ENCODE measurements at places on chromosomes 5 and 9.

DNA sequence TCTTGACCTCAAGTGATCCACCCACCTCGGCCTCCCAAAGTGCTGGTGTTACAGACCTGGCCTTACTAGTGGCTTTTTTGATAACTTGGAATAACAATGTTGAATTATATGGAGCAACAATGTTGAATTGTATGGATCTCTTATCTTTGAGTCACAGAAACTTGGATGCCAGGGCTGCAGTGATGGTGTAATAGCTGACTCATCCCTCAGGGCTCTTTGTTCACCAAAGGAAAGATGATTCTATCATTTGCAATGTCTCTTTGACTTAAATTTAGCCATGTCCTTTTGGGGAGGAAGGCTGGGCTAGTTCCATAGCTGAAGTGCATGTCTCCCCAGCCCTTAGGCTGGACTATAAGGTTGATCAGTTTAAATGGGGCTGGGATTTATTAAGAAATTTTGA, 172.3 kb downstream of the PDZD2 start:
- no peak for DNase-seq

- DNase-seq: no peak
These were observed 153.3 kb downstream of the AUH start for GRCh38 chr9:91208419-91208745.

GRCh38 chr5:35302544-35302943, 72.3 kb upstream of the PRLR start:
- DNase-seq: no peak

DNA sequence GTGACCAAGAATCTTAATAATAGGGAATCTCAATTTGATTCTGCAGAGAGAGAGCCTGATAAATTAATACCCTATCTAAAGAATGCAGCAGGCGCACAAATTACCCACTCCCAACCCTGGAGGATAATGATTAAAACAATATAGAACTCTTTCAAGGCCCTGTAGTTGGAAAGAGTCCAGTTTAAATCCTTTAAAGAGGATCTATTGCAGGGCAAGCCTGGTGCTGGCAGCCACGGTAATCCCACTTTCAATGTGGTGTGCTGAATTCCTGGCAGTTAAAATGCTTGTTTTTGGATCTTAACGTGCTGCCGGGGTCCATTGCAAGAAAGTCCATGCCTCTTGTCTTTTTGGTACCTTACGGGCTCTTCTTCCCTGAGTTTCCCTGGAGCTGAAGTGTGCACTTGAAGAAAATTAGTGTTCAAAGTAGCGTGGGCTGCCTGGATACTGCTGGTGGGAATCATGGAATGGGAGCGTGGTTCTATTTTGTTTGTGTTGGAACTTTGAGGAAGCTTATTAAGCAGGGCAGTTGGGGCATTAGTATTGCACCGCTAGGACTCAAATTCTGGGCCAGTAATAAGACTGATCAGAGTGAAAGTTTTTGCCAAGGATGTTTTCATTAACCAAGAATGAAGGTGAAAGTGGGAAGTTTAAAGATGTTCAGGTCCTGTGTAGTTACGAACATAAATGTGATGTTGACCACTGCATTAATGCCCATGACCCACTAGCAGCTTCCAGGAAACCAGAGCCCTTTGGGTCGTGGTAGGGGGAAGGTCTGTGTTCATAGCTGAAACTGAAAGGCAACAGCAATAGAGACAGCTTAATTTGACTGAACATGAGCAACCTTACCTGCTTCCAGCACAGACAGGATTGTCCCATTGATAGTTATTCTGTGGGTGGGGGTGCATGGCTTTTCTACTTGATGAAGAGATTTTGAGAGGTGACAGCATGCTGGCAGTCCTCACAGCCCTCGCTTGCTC, 20.8 kb downstream of the MARCHF6 start:
- DNase-seq: no peak

DNA sequence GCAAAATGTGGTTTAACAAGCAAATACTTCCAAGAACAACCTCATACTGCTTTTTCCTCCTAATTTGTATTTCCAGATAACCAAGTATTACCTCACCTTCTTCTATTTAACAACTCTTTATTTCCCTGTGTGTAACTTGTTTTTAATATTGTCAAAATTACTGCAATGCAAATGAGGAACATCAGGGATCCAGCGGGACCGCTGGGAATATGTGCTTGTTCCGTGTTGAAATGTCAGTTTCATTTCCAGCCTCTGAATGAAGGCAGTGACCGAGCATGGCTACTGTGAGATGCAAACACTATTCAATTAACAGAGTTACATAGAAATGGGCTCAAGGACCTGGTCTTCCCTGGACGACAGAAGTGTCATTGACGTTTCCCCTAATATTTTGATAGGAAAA, 110.8 kb upstream of the CTSL start:
- DNase-seq: no peak

DNA sequence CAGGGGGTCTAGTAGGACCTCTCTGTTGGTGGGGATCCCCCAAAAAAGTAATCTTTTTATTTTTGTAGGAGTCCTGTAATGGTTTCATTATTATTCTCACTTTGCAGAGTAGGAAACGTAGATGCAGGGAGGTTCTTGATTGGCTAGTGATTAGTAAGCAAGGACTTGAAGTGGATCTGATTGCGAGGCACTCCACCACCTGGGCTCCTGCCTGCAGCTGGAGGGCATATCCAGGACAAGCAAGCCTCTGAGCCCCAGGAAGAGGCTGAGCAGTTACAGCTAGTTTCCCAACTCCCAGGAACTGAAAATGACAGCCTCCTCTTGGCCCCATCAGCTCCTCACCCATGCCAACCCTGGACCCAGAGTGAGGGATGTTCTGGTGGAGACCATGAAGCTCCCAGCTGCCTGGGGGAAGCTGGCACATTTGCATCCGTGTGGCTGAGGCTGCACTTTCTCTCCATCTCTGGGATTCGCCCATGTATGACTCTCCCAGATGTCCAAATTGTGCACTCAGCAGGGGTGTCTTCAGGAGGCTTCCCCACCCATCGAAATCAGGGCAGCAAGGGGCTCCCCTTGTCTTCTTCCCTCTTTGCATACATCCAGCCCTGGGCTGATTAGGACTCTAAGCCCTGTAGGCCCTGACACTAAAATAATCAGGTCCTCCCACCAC, 10.2 kb downstream of the KCNIP1 start:
- DNase-seq: no peak

- DNase-seq: no peak
These were observed 76.2 kb upstream of the IL6ST start for GRCh38 chr5:56070851-56071465.

DNA sequence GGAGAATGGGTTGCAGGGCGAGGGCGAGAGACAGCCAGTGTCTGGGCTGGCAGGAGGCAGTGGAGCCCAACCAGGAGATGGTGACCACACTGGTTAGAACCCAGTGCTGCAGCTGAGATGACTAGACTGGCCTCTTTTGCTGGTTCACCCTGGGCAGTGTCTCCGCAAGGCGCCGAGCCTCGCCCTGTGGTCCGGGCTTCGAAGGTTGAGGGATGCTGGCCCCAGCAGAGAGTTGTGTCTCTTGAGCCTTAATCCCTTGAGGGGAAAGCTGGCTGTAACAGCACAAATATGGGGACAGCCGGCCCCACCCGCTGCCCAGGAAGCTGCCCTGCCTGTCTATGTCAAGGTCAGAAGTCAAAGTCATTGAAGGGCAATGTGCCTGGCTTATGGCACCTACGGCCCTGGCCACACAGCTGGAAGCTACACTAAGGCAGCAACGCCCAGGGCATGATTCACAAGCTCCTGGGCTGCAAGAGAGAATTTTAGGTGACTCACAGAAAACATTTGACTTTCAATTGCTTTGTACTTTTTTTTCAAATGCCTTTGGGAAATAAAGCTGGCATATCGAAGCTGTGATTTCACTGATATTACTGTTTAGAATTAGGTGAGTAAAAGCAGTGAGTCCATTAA, 33.3 kb downstream of the NKX2-5 start:
- DNase-seq: no peak

DNA sequence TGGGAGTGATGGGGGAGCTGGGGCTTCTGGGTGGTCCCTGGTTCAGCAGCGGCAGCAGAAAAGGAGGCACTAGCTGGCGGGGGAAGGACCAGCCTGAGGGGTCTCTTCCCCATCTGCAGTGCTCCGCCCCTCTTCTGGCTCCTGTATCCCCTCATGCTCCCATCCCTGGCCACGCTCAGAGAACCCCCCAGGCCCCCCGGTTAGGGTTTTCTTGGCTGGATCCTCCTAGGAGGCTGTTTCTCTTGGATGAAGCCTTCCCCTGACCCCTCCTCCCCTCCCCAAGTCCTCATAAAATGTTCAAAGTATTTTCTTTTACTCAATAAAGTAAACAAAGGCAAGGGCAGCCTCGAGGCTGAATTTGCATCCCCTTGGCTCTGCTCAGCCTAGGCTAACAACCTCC, 60.8 kb downstream of the FGF18 start:
- no peak for DNase-seq

DNA sequence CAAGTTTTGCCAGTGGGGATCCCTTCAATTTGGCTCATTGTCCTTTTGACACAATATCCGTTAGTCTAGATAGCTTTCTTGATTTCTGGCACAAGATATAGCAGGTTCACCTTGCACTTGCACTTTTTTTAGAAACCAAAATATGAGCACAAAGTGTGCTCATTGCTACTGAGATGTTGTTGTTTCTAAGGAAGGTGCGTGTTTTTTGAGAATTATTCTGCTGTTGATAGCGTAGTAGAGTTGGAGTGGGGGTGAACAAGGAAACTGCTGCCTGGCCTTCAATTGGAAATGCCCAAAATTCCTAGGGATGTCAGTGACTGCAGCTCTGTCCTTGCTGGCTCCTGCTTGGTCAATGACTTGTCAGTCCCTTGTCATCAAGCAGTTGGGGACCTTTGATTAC, 73.3 kb downstream of the TLE4 start:
- DNase-seq: no peak

GRCh38 chr9:13929013-13929412, 384.9 kb downstream of the NFIB start:
- DNase-seq: no peak

DNA sequence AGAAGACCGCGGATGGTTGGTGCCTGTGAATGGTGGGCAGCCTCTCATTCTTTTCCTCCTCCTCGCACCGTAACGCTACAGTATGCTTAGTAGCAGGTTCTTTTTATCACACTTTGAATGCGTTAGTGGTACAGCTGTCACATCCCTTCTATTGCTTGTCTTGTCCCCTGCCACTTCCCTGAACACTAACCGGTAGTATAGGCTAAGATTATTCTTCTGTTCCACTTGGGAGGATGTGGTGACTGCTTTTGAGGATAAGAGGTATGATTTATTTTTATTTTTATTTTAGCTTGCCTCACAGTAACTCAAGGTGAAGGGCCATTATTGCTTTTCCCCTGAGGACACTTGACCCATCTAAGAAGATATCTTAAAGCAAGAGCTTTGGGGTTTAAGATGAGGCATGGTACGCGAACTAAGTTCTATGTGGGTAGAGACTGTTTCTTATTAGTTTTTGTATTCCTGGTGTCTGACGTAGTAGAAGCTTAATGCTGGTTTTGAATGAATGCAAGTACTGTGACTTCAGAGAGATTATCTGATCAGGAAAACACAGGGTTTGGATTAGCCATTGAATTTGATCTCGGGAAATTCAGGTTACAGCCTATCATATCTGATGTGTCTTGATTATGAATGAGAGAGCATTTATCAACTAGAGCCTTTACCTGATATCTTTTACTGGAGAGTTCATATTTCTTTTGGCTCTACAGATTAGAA, 951 bp downstream of the UNC13B start:
- no peak for DNase-seq

DNA sequence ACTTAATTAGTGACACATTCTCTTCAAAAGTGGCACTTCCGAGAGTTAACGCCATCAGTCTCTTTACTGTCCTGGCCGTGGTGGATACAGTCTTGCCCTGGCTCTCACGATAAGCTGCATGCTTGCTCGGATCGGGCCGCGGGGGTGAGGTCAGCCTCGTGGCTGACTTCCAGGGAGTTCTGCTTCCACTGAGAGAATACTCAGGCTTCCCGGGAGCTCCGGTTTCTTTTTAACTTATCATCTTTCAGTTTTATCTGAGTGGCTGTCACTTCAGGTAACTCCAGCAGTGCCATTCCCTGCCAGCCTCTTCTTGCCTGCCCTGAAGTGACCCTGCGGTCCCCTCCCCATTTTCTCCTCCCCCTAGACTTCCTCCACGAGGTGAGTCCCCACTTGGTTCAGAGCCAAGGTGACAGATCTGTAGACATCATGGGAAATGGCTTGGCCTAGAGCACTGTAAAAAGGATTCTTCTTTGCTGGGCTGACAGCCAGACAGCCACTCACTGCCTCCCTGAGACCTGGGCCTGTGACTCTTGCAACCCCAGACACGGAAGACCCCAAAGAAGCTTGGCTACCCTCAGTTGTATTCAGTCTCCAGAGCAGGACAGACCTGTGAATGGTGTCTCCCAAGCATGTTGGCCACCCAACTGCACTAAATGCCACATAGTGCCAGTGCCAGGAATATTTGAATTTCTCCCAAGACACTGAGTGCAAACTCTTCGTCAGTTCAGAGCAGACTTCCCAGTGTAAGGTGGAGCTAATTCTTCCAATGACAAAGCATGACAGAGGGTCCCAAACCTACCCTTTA, 95.1 kb downstream of the DAPK1 start:
- no peak for DNase-seq

- DNase-seq: peak; percentile 76
These were observed 87.1 kb downstream of the SEMA4D start for GRCh38 chr9:89410641-89411350.

DNA sequence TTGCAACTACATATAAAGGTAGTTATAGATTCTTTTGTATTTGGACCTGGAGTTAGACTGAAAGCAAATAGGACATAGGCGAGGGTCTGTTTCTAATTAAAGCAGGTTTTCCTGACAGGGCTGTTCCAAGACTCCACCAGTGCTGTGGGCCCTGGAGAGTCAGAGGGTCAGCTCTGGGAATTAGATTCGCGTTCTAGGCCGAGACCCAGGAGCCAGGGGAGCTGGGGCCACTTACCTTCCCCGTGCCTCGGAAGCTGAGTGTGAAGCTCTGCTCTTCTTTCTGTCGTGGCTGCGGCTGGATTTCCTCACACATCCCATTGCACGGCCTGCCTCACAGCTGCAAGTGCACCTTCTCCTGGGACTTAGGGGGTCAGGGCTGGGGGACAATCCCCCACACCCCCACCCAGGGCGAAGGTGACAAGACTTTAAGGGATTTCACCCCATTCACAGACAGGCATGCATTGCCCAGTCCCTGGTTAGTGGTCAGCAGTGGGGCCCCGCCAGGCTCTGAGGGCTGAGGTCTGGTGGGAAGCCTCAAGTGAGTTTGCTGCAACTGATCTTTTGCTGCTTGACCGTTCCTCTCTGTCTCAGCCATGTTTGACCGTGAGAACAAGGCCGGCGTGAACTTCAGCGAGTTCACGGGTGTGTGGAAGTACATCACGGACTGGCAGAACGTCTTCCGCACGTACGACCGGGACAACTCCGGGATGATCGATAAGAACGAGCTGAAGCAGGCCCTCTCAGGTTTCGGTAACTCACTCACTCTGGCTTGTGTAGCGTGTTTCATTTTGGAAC, 15.3 kb upstream of the AHRR start:
- DNase-seq: no peak

GRCh38 chr9:83220730-83221129, 157.8 kb upstream of the RASEF start:
- DNase-seq: no peak
